WTC11 (cell line): ENCODE measurements at places on chromosomes 6 and 20.
A peak's percentile ranks its signal among the peaks of the same experiment; 100 is the strongest.

- H3K4me3 ChIP-seq = no peak overlapping the region
- no peaks in the 10 kb centered on the region for H3K27me3 ChIP-seq
- H3K36me3 ChIP-seq = peaks cover 4% of the 10 kb centered on the region
- H3K4me1 ChIP-seq = peaks cover 9% of the 10 kb centered on the region
- no peak for DNase-seq
Measured at GRCh38 chr20:1933465-1933870, 38.3 kb downstream of the SIRPA start.

DNA sequence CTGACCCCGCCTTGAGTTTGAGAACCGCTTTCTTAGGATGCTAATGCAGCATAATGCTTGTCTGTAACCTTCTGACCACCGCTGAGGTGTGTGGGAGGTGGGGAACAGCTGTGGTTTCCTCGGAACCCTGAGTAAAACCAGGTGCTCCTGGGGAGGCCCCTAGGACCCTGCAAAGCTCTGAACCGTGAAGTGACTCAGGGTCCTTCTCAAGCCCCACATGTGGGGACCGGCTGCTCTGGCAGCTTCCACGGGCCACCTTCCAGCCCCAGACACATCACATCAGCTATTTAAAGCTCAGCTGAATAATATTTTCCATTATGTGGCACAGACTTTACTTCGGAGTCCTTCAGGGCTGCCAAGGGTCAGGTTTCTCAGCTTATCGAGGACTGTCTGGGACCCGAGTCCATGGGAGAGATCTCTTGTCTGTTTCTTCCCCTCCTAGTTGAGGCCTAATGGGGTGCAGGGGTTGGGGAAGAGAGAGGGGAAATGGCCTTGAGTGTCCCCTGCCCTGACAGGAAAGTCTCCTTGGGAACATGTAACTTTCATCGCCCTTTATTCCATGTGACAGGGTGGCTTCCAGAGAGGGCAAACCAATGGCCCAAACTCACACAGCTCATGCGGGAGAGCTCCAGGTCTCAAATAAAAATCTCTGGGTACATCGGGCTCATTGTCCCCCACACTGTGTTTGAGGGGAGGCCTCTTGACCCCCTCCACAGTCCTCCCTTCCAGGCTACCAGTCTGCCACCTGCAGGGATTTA, 186.1 kb upstream of the SLC24A3 start:
- H3K4me3 ChIP-seq = no peak overlapping the region
- no peaks in the 10 kb centered on the region for H3K4me1 ChIP-seq
- peaks cover 3% of the 10 kb centered on the region; the same call in 1 of the 2 replicates for H3K27me3 ChIP-seq
- H3K27ac ChIP-seq = no peak overlapping the region

GRCh38 chr6:50850223-50851048, 31.8 kb downstream of the TFAP2B start:
- peaks cover 98% of the 10 kb centered on the region for H3K27me3 ChIP-seq
- H3K36me3 ChIP-seq = no peaks in the 10 kb centered on the region
- peak overlapping the region; percentile 73 for H3K4me3 ChIP-seq
- peak; percentile 52 for DNase-seq
- H3K4me1 ChIP-seq = peaks cover 60% of the 10 kb centered on the region
- H3K27ac ChIP-seq = no peak overlapping the region

DNA sequence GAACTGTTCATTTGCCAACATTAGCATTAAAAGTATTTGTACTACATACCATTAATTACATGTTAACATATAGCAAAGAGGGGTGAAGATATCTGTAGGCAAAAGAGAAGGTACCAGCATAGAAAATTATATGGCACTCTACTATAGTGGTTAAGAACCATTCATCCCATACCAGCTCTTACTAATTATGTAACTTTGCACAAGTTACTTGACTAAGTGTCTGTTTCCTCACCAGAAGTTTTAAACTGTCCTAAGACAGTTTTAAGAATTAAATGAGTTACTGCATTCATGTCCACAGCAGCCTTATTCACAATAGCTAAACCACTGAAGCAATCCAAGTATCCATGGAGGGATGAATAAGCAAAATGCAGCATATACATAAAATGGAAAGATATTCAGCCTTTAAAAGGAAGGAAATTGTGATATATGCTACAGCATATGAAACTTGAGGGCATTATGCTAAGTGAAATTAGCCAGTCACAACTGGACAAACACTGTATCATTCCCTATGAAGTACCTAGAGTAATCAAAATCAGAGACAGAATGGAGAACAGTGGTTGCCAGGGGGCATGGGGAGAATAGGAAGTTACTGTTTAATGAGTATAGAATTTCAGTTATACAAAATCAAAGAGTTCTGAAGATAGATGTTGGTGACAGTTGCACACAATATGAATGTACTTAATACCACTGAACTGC, 98.9 kb downstream of the RNGTT start:
- no peaks in the 10 kb centered on the region for H3K27me3 ChIP-seq
- no peak overlapping the region for H3K4me3 ChIP-seq
- H3K36me3 ChIP-seq = no peaks in the 10 kb centered on the region

- H3K27ac ChIP-seq = no peak overlapping the region
- DNase-seq = no peak
- H3K27me3 ChIP-seq = peaks cover 2% of the 10 kb centered on the region; the same call in 1 of the 2 replicates
- H3K36me3 ChIP-seq = peaks cover 6% of the 10 kb centered on the region
Measured at GRCh38 chr6:155528982-155529453, 73.4 kb upstream of the NOX3 start.

- H3K4me3 ChIP-seq = no peak overlapping the region
- H3K27me3 ChIP-seq = no peaks in the 10 kb centered on the region
- peaks cover 9% of the 10 kb centered on the region; the same call in 1 of the 2 replicates for H3K4me1 ChIP-seq
Measured at GRCh38 chr20:17796091-17796563, 96.4 kb downstream of the BANF2 start.

- peaks cover 38% of the 10 kb centered on the region for H3K4me1 ChIP-seq
- peak overlapping the region; percentile 91 for H3K4me3 ChIP-seq
- H3K27me3 ChIP-seq = peaks cover 37% of the 10 kb centered on the region
- no peak for DNase-seq
Measured at GRCh38 chr6:142303176-142303533, 1.3 kb downstream of the ADGRG6 start.

- H3K36me3 ChIP-seq = no peaks in the 10 kb centered on the region
- no peaks in the 10 kb centered on the region for H3K27me3 ChIP-seq
- no peak for DNase-seq
- peak overlapping the region; percentile 93 for H3K27ac ChIP-seq
- peaks cover 90% of the 10 kb centered on the region for H3K4me1 ChIP-seq
- H3K4me3 ChIP-seq = peak overlapping the region; percentile 39
Measured at GRCh38 chr6:15336900-15337560, 91.2 kb downstream of the JARID2 start.

DNA sequence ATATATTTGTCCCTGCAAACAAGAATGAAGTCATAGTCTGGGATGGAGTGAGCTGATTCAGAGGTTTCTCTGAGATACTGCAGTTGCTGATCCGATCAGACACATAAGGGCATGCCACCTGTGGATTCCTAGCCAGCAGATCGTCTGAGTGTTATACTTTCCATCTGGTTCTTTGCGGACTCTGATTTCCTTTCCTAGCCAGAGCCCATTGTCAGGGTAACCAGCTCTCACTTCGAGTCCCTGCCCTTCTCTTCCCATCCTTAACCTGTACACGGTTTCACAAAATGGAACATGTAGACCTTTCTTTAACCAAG, 100.9 kb downstream of the TMEM200A start:
- DNase-seq = no peak
- H3K4me3 ChIP-seq = no peak overlapping the region
- no peaks in the 10 kb centered on the region for H3K27me3 ChIP-seq
- H3K27ac ChIP-seq = no peak overlapping the region
- H3K36me3 ChIP-seq = no peaks in the 10 kb centered on the region

DNA sequence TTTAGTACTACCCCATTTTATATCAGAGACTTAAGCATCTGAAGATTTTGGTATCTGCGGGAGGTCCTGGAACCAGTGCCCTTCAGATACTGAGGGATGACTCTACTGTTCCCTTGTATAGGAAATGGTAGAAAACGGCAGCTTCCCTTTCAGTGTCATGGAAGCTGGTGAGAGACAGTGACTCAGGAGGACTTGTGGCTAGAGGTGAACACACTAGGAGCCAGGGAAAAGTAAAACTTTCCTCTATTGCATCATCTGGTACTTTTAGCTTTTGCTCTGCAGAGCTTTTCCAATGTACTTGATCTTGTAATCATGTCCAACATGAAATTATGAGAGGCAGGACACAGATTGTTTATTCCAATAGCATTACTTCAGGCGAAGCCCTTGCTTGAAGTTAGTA, 45.0 kb downstream of the RNF144B start:
- H3K4me3 ChIP-seq = no peak overlapping the region
- no peaks in the 10 kb centered on the region for H3K36me3 ChIP-seq
- DNase-seq = no peak
- H3K27ac ChIP-seq = no peak overlapping the region; the same call in 1 of the 2 replicates
- H3K4me1 ChIP-seq = peaks cover 4% of the 10 kb centered on the region
- H3K27me3 ChIP-seq = no peaks in the 10 kb centered on the region

GRCh38 chr6:31559606-31559957, 12.2 kb downstream of the NFKBIL1 start:
- peaks cover 16% of the 10 kb centered on the region for H3K36me3 ChIP-seq
- peak overlapping the region; percentile 37; the same call in 1 of the 2 replicates for H3K27ac ChIP-seq
- H3K27me3 ChIP-seq = no peaks in the 10 kb centered on the region; the same call in 1 of the 2 replicates
- H3K4me3 ChIP-seq = no peak overlapping the region
- H3K4me1 ChIP-seq = peaks cover 9% of the 10 kb centered on the region

DNA sequence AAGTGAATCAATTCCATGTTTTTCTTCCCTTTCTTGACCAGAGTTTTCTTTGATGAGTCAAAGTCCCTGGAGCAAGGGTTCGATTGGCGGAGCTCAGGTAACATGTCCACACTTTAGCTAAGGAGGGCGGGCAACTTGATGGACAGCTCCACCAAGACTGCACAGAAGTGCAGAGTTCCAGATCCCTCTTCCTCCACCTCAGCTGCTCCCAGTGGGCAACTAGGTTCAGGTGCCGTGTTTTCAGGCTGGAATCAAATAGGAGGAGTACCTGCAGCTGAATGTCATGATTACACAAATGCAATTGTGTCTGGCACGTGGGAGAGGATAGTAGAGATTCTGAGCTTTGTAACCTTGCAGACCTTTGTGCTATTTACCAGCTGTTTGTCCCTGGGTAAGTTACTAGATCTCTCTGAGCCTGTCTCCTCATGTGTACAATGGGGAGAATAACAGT, 1.9 kb upstream of the ELMO2 start:
- H3K4me1 ChIP-seq = peaks cover 23% of the 10 kb centered on the region
- peak overlapping the region; percentile 93; the same call in 1 of the 2 replicates for H3K4me3 ChIP-seq
- no peak overlapping the region for H3K27ac ChIP-seq
- H3K27me3 ChIP-seq = peaks cover 16% of the 10 kb centered on the region

DNA sequence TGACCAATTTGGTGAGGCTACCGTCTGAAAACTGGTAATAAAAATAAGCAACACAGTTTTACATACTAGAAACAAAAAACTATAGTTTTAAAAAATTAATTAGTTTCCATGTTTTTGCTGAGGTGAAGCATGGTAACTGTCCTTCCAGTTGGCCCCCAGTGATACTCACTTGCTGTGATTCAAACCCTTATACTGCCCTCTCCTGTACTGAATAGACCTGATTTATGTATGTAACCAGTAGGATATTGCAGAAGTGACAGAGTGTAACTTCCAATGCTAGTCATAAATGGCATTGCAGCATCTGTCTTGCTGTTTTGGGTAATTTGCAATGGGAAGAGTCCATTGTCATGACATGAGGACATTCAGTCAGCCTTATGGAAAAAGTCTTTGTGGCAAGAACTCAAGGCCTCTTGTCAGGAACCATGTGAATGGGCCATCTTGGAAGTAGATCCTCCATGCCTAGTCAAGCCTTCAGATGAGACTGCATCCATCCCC, 8.9 kb upstream of the CHD6 start:
- no peak overlapping the region for H3K27ac ChIP-seq
- no peaks in the 10 kb centered on the region for H3K27me3 ChIP-seq
- no peak overlapping the region for H3K4me3 ChIP-seq
- no peak for DNase-seq

- H3K4me1 ChIP-seq = peaks cover 30% of the 10 kb centered on the region
- H3K36me3 ChIP-seq = peaks cover 24% of the 10 kb centered on the region
- DNase-seq = no peak
- no peaks in the 10 kb centered on the region for H3K27me3 ChIP-seq
- no peak overlapping the region for H3K27ac ChIP-seq
Measured at GRCh38 chr6:166336847-166337246, 5.5 kb downstream of the SFT2D1 start.

GRCh38 chr6:161141173-161141572, 132.7 kb downstream of the AGPAT4 start:
- peaks cover 31% of the 10 kb centered on the region for H3K36me3 ChIP-seq
- H3K4me1 ChIP-seq = peaks cover 11% of the 10 kb centered on the region
- DNase-seq = no peak
- no peak overlapping the region for H3K4me3 ChIP-seq
- no peaks in the 10 kb centered on the region for H3K27me3 ChIP-seq
- H3K27ac ChIP-seq = peak overlapping the region; percentile 12; the same call in 1 of the 2 replicates

GRCh38 chr20:53676519-53676822, 82.8 kb upstream of the ZNF217 start:
- H3K27ac ChIP-seq = no peak overlapping the region
- H3K36me3 ChIP-seq = no peaks in the 10 kb centered on the region
- no peak for DNase-seq
- H3K27me3 ChIP-seq = no peaks in the 10 kb centered on the region
- H3K4me1 ChIP-seq = peaks cover 33% of the 10 kb centered on the region
- H3K4me3 ChIP-seq = no peak overlapping the region

GRCh38 chr6:152573762-152574161, 63.4 kb downstream of the SYNE1 start:
- H3K36me3 ChIP-seq = no peaks in the 10 kb centered on the region
- no peaks in the 10 kb centered on the region for H3K27me3 ChIP-seq
- H3K27ac ChIP-seq = no peak overlapping the region
- H3K4me3 ChIP-seq = no peak overlapping the region

DNA sequence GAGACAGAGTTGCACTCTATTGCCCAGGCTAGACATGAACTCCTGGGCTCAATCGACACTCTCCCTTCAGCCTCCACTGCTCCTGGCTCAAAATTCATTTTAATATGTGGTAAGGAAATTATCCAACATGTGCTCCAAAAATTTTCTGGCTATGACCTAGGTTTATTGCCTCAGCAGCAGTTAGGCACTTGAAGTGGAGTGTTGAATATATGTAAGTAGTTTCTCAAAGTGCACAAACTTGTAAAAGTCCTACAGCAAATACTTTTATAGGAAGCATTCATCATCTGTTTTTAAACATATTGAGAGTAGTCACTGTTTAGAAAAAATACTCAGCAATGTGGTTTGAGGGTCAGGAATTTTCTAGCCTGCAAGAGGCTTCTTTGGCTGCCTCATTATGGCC, 13.2 kb downstream of the FILIP1 start:
- no peaks in the 10 kb centered on the region for H3K36me3 ChIP-seq
- no peaks in the 10 kb centered on the region for H3K27me3 ChIP-seq
- H3K27ac ChIP-seq = no peak overlapping the region

- no peak overlapping the region for H3K27ac ChIP-seq
- peaks cover 6% of the 10 kb centered on the region for H3K27me3 ChIP-seq
- H3K4me3 ChIP-seq = no peak overlapping the region
- no peaks in the 10 kb centered on the region for H3K4me1 ChIP-seq
- no peak for DNase-seq
Measured at GRCh38 chr20:23269954-23270353, 80.6 kb upstream of the NXT1 start.
